ENCODE measurements at places on chromosomes 7 and 10.
A peak's percentile ranks its signal among the peaks of the same experiment; 100 is the strongest.

- DNase-seq = no peak
Observed at GRCh38 chr10:89923661-89924060, 222.3 kb downstream of the KIF20B start.

- peak; percentile 93 for DNase-seq
Observed at GRCh38 chr10:119315128-119316001, 108.0 kb downstream of the GRK5 start.

DNA sequence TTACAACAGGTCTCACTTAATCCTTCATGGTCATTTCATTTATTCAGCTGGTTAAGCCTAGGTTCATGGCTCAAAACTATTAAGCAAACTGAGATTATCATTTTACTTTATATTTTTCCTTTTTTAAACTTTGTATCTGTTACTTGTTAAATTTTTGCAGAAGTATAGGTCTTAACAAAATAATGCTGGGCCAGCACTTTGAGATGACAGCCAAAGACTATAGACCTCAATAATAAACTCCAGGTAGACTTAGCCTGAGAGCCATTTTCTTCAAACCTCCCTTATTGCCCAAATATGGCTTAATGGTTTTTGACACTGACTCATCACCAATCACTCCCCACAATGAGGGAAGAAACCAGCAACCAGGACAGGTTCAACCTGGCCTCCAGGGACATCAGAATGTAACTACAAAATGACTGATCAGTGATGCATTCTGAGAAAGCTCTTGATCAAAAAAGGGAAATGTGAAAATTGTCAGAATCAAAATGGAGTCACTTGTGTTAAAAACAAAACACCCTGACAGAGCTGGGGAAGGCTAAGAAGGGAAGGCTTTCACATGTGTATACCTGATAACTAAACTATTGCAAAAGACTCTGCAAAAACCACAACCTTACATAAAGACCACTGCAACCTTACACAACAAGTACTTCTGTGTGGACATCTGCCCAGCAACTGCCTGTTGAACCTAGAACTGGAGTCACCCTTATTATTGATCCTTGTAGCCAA, 2.1 kb upstream of the CCDC126 start:
- peak; percentile 73 for DNase-seq

DNA sequence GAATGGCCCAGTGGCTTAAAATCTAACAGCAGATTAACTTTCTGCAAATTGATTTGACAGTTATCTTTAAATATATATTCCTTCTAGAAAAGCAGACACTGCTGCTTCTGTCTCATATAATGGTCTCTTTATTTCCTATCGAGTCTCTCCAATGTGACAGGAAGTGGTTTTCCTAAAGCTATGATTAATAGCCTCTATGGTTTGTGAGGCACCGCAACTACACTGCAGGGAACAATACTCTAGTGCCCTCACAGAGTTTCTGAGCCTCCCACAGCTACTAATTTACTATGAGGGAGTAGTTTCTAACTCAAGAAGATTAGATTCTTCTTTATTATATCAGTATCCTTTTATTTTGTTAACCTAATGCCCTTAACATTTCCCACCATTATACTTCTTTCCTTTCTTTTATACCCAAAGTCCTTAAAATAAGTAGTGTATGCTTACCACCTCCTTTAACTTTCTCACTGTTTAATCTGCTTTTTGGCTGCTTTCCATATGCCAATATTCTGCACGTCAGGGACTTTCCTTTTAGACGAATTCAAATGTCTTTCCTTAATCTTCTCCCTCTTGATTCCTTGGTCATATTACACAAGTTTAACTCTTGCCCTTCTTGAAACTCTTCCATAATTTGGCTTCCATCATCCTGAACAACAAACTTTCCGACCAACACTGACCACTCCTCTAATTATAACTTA, 23.8 kb upstream of the AHR start:
- DNase-seq = peak; percentile 61

- no peak for DNase-seq
Observed at GRCh38 chr10:76252733-76253132, 821.3 kb downstream of the LRMDA start.

- DNase-seq = no peak
Observed at GRCh38 chr7:1060315-1061072, 16.1 kb downstream of the GPR146 start.

GRCh38 chr10:22760025-22760424, 45.6 kb upstream of the PIP4K2A start:
- DNase-seq = no peak

DNA sequence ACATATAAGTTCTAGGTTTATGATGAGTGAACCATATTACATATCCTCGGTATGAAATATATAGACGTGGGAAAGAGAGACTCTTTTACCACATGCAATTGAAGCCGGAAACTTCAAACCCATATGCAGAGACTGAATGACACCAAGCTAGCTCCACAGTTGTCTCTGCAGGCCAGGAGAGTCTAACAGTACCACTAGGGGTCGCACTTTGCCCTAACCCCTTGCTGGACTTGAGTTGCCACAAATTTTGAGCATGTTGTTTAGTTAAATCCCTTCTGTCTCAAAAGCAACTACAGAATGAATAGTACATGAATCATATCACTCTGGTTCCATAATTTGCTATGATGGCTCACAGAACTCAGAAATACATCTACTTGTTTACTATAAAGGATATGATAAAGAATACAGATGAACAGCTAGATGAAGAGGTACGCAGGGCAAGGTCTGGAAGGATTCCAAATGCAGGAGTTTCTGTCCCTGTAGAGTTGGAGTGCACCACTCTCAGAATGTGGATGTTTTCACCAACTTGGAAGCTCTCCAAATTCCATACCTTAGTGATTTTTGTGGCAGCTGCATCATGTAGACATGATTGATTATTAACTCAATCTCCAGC, 112.4 kb upstream of the YAE1 start:
- peak; percentile 75 for DNase-seq

- DNase-seq = no peak
Observed at GRCh38 chr10:92814790-92815189, 33.5 kb upstream of the EXOC6 start.

DNA sequence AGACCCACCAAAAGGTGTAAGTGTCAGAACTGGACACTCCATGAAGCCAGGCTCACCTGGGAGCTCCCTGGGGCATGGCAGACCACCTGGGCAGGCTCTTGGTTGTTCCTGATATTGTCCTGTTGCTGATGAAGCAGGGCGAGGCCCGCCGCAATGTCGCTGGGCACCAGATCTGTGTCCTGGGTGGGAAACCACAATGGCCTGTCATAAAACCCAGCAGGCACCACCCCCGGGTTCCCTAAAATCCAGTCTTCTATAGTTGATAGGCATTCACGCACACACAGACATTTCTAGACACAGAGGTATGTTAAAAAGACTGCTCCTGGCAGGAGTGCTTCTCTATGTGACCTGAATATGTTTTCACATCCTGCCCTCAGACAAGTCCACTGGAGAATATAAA, 15.0 kb downstream of the DAGLB start:
- no peak for DNase-seq

DNA sequence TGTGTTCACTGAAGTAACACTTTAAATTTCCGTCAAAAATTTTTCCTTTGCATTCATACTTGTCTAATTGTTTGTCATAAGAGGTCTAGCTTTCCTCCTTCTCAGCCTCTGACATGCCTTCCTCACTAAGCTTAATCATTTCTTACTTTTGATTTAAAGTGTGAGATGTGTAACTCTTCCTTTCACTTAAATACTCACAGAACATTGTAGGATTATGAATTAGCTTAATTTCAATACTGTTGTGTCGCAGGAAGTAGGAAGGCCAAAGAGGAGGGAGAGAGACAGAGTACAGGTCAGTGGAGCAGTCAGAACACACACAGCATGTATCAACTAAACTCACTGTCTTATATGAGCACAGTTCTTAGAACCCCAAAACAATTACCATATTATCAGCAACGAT, 99.0 kb downstream of the SRPK2 start:
- DNase-seq = no peak

GRCh38 chr7:157572622-157573021, 235.8 kb downstream of the DNAJB6 start:
- no peak for DNase-seq

DNA sequence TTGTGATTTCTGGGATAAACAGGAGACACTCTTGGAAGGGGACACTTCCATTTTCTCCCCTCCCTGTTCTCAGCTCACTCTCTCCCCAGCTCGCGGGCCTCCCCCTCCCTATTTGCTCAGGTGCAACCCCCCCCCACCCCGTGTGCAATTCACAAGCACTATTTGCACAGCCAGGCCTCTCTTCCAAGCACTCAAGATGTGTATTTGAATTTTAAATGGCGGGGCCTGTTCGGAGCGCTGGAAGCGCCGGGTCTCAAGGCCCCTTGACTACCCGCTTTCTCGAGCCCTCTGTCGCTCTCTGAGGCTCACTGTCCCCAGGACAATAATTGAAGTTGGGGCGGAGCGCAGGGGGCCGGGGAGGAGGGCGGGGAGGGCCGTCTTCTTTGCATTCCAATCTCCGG, 7.8 kb downstream of the SHH start:
- no peak for DNase-seq

GRCh38 chr7:2201686-2202360, 30.9 kb downstream of the MAD1L1 start:
- DNase-seq = no peak

DNA sequence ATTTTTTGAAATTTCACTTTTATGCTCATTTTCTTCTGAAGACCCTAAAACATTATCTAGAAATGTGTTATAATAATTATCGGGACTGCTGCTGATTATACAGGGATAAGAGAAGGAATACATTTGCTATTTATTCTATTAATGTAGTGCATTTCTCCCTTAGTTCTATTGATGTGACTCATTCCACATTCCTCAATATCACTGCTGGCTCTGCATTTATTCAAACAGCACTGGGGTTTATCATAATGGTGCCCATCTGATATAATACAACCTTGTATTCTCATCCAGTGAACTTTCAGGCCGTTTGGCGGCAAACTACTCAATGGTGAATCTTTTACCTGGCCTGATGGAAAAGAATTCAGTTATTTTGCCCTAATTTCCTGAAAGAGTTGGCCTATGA, 7.8 kb downstream of the KCND2 start:
- no peak for DNase-seq

DNA sequence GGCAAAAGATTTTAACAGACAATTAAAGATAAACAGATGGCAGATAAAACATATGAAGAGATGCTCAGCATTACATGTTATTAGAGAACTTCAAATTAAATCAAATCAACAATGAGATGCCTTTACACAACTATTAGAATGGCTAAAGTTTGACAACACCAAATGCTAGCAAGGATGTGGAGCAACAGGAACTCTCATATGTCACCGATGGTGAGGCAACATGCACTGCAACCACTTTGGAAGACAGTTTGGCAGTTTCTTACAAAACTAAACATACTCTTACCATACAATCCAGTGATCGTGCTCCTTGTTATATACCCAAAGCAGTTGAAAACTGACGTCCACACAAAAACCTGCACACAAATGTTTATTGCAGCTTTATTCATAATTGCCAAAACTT, 13.7 kb upstream of the ATE1 start:
- no peak for DNase-seq

DNA sequence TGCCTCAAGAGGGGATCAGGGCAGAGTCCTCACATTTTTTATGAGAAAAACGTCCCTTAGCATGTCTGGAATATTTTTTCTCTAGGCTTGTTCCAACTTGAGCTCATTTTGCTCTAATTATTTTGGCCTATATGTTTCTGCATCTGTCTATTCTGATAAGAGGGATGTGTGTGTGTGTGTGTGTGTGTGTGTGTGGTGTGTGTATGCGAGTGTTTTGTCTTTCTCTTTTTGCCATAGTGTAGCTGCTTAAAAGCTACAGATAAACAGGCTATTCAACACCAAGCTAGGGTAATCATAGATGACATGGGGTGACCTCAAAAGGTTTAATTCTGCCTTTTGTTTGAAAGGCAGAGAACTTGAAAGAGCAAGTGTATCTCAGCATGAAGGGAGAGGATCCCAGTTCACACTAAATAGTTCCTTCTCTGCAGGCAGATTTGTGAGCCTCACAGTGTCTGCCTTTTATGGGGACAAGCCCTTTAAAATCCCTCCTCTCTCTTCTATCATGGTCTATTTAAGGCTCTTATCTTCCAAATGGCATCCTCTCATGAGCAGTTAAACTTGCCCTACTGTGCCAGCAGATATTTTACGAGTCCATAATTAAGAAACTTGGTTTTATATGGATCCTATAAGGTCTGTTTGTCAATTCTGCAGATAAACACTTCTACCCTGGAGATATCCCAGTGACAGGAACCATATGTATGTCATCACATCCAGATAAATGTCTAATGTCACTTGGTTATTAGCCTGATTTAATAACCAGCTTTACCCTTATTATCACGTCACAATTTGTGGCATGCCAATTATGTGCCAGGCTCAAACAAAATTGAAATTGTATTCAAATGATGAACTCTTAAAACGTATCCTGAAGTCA, 202.9 kb upstream of the MTPN start:
- DNase-seq = no peak

DNA sequence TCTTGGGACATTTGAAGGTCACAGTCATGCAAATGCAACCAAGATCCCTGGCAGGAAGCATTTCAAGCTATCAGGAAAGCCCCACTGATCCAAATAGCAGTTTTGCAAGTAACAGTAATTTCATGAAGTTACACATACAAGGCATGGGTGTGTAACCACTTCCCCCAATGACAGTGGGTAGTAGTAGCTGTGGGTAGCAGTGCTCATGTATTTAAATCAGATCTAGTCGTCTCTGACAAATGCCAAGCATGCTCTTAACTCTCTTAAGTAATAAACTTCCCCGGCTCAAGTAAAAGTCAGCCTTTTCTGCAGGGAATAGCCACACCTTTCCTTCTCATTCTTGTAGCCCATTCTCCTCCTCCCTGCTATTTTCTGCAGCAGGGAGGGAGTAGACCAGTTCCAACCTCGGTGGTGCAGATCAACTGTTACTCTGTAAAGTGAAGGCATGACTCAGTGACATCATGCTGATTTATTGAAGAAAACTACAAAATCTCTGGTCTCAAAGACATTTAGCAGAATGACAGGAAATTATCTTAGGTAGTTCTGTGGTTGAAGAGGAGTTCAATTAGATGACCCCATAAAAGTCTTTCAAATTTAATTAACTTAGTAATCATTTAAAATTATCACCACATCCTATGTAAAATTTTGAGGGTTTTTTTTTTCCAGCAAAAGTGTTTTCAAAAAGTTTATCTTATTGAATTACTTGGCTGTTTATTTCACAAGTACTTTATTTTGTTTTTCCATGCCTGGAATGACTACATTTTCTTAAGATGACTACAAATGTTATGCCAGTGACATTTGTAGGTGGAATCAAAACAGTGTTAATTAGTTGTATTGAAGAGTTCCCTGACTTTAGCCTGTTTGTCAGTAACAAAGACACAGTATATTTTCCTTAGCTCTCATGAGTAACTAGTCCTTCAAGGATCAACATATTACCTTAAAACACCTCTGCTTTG, 568.3 kb downstream of the INHBA start:
- DNase-seq = no peak

GRCh38 chr10:12822126-12822892, 179.2 kb downstream of the CCDC3 start:
- DNase-seq = no peak

GRCh38 chr7:66503036-66503370, 125.7 kb upstream of the KCTD7 start:
- no peak for DNase-seq
